ENCODE measurements at places on chromosomes 16 and 17.
A peak's percentile ranks its signal among the peaks of the same experiment; 100 is the strongest.

DNA sequence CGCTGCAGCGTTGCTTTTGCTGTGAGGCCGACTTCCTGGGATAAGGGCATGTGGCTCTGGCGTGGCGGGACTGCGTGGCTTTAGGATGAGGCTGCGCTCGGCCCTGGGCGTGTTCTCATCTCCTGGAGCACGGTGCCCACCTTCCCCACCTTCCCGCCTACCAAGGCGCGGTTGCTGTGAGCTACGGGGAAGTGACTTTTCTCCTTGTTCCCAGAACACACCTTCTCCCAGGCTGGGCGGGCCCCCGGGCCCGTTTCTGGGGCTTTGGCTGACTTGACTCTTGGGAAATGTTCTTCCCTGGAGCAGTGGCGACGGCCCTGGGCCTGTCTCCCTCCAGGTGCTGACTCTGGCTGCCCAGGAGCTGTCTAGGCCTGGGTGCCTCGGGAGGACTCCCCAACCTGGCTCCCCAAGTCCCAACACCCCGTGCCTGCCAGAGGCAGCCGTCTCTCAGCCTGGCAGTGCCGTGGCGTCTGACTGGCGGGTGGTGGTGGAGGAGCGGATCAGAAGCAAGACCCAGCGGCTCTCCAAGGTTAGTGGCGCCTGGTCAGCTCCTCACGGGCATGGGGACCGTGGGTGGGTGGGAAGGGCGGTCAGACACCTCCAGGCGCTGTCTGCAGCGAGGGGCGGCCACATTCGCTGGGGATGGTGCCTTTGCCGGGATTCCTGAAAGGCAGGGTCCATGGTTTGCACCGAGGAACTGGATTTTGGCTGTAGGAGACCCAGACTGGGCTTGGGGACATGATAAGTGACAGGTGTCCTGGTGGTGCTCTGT lies 12.1 kb downstream of the TELO2 start:
- DNase-seq, result no peak
- peaks cover 20% of the 10 kb centered on the region for H3K36me3 ChIP-seq
- no peaks in the 10 kb centered on the region for H3K27me3 ChIP-seq
- no peaks in the 10 kb centered on the region for H3K4me1 ChIP-seq

- H3K27ac ChIP-seq, result no peak overlapping the region
- no peaks in the 10 kb centered on the region for H3K27me3 ChIP-seq
- peaks cover 18% of the 10 kb centered on the region for H3K36me3 ChIP-seq
These were observed 65.0 kb downstream of the CEP95 start for GRCh38 chr17:64571746-64572145.

DNA sequence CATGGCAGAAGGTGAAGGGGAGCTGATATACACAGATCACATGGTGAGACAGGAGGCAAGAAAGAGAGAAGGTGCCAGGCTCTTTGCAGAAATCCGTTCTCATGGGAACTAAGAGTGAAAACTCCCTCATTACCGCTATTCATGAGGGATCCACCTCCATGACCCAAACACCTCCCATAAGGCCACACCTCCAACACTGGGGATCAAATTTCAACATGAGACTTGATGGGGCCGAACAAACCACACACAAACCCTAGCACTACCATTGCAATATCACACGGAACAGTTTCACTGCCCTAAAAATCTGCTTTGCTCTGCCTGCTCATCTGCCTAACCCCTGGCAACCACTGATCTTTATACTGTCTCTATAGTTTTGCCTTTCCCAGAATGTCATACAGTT lies 34.8 kb downstream of the C17orf67 start:
- no peaks in the 10 kb centered on the region for H3K27me3 ChIP-seq
- H3K36me3 ChIP-seq, result peaks cover 6% of the 10 kb centered on the region
- no peak for DNase-seq

GRCh38 chr17:48952904-48953303 lies 8.3 kb upstream of the SNF8 start:
- peaks cover 6% of the 10 kb centered on the region for H3K4me1 ChIP-seq
- no peak for DNase-seq
- H3K27me3 ChIP-seq, result peaks cover 7% of the 10 kb centered on the region
- no peak overlapping the region for H3K27ac ChIP-seq

DNA sequence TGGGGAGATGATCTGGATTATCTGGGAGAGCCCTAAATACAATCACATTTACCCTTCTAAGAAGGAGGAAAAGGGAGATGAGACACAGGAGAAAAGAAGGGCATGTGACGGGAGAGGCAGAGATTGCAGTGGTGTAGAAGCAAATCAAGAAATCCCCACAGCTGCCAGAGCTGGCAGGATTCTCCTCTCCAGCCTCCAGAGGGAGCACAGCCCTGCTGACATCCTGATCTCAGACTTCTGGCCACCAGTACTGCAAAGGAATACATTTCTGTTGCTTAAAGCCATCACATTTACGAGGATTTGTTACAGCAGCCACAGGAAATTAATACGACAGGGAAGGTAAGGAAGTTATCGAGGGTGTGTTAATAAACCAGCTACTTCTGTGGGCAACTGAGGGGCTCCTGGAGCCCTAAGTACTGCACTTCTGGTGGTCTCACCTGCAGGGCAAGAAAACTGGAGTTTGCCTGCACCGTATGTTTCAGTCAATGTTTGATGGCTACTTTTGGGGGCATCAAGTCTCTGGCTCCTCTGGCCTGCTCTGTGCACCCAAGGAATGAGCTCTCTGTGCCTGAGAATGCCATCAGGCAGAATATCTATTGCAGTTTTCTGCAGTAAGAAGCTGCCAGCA lies 22.9 kb upstream of the CDH13 start:
- no peaks in the 10 kb centered on the region for H3K4me1 ChIP-seq
- no peak for DNase-seq
- no peak overlapping the region for H3K4me3 ChIP-seq
- no peak overlapping the region for H3K27ac ChIP-seq
- H3K36me3 ChIP-seq, result no peaks in the 10 kb centered on the region

- no peaks in the 10 kb centered on the region for H3K36me3 ChIP-seq
- no peak for DNase-seq
- H3K4me3 ChIP-seq, result no peak overlapping the region
- H3K4me1 ChIP-seq, result no peaks in the 10 kb centered on the region
- no peaks in the 10 kb centered on the region for H3K27me3 ChIP-seq
These were observed 784.6 kb upstream of the EEF2KMT start for GRCh38 chr16:5882087-5882640.

- H3K4me1 ChIP-seq, result no peaks in the 10 kb centered on the region
- H3K4me3 ChIP-seq, result no peak overlapping the region
- H3K27me3 ChIP-seq, result peaks cover 2% of the 10 kb centered on the region
- H3K27ac ChIP-seq, result no peak overlapping the region
These were observed 37.9 kb downstream of the SOX8 start for GRCh38 chr16:1019231-1020090.

GRCh38 chr17:8887301-8887700 lies 19.8 kb upstream of the PIK3R6 start:
- H3K36me3 ChIP-seq, result peaks cover 54% of the 10 kb centered on the region
- DNase-seq, result no peak
- peaks cover 5% of the 10 kb centered on the region for H3K4me1 ChIP-seq
- H3K27me3 ChIP-seq, result no peaks in the 10 kb centered on the region
- no peak overlapping the region for H3K4me3 ChIP-seq
- H3K27ac ChIP-seq, result no peak overlapping the region

GRCh38 chr17:68498479-68499326 lies 13.5 kb upstream of the PRKAR1A start:
- H3K27ac ChIP-seq, result peak overlapping the region; percentile 64
- peaks cover 3% of the 10 kb centered on the region for H3K27me3 ChIP-seq
- peaks cover 5% of the 10 kb centered on the region for H3K36me3 ChIP-seq
- peak overlapping the region; percentile 12 for H3K4me3 ChIP-seq
- peaks cover 47% of the 10 kb centered on the region for H3K4me1 ChIP-seq
- DNase-seq, result no peak

DNA sequence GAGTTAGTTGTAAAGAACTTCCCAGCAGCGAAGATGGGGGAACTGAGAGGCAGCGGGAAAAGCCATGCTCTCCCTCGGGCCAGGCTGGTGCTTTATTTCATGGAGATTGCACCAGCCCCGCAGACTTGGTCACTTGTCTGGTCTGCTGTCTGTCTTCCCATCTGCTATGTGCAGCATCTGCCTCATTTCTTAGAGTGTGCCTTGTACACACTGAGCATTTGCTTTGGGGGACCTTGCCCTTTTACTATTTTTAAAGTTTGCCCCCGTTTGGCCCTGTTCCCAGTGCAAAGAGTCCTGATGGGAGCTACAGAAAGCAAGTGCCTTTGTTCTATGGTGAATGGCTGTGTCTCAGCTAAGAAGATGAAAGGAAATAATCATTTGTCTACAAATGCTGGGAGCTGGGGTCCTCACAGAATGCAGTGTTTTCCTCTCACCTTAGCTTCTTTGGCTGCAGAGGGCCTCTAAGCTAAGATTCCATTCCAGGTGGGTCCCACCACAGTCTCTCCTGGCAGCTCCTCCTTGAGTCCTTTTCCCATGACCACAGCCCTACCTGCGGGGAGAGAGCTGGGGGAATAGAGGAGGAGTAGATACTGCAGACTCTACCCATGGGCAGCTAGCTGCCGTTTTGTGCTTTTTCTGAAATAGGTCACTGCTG lies 25.1 kb upstream of the CNOT1 start:
- no peaks in the 10 kb centered on the region for H3K36me3 ChIP-seq
- DNase-seq, result no peak
- H3K4me3 ChIP-seq, result no peak overlapping the region

- H3K27ac ChIP-seq, result no peak overlapping the region
- H3K4me3 ChIP-seq, result no peak overlapping the region
- DNase-seq, result no peak
- H3K4me1 ChIP-seq, result no peaks in the 10 kb centered on the region
These were observed 4.5 kb downstream of the ADAMTS18 start for GRCh38 chr16:77430360-77430759.

- no peaks in the 10 kb centered on the region for H3K4me1 ChIP-seq
- no peaks in the 10 kb centered on the region for H3K36me3 ChIP-seq
- no peak for DNase-seq
- H3K27ac ChIP-seq, result no peak overlapping the region
These were observed 116.0 kb downstream of the SALL1 start for GRCh38 chr16:51035110-51035498.

DNA sequence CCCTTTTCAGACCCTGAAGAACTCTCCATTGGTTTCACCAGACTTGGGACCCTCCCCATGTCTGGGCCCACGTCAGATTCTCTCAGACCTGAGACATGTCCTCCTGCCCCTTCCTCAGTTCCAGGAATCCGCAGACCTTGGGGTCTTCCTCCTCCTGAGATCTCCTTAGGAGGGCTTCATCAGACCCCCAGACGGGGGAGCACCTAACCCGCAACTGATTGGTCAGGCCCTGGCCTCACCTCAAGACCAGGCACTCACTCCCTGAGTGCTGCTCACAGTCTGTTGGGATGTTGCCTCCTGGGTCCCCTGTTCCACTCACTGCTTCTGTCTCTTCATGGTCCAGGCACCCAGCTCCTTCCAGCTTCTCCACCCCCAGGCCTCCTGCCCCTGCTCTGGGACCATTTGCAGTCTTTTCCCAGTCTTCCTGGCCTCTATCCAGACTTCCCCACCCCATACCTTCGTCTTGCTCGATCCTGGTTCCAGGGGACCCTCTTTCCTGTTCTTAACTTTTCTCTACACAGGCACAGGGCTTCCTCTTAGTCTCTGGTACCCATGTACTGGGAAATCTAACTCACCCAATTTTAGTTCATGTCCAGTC lies 1.2 kb downstream of the GID4 start:
- peaks cover 12% of the 10 kb centered on the region for H3K36me3 ChIP-seq
- no peak for DNase-seq
- no peaks in the 10 kb centered on the region for H3K27me3 ChIP-seq
- peaks cover 47% of the 10 kb centered on the region for H3K4me1 ChIP-seq
- peak overlapping the region; percentile 83 for H3K4me3 ChIP-seq

DNA sequence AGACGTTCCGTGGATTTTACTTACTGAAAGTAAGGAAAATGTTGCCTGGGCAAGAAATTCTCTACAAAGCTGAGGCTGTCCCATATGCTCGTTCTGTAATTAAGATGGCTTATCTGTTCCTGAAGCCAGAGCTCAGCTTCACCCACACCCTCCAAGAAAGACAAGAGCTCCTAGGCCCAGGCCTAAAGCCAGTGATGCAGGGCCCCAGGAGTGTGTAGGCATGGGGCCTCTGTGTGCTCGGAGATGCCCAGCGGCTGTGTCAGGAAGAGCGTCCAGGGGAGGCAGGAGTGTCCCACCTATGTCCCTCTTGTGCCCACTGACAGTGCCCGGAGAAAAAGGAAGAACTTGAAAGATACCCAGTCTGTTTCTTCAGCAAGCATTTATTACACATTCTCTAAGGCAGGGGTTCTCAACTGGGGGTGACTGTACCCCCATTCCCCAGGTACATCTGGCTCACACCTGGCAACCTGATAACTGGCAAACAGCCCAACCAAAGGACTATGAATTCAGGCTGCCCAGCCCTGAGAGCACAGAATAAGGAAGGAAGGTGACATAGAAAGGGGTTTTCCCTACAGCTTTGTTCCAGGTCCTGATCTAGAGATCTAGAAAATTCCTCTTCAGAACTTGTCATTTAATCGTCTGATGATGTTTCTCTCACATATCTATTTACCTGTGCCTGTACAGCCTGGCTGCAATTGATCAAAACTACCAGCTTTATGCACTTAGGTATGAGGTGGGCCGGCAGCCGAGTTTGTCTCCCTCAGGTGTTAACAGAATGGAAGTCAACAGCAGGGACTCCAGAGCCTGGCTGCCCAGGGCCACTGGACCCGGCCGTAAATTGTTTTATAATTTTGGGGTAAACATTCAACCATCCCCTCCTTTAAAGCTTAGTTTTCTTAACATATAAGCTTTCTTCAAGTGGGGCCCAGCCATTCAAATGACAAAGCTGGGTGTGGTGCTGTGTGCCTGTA lies 12.0 kb downstream of the SNN start:
- DNase-seq, result no peak
- no peak overlapping the region for H3K4me3 ChIP-seq
- peak overlapping the region; percentile 10 for H3K27ac ChIP-seq
- H3K36me3 ChIP-seq, result peaks cover 77% of the 10 kb centered on the region
- peaks cover 70% of the 10 kb centered on the region for H3K4me1 ChIP-seq

- no peak overlapping the region for H3K4me3 ChIP-seq
- H3K36me3 ChIP-seq, result no peaks in the 10 kb centered on the region
- H3K27me3 ChIP-seq, result no peaks in the 10 kb centered on the region
- H3K27ac ChIP-seq, result no peak overlapping the region
These were observed 252.8 kb upstream of the PMFBP1 start for GRCh38 chr16:72424757-72425156.

DNA sequence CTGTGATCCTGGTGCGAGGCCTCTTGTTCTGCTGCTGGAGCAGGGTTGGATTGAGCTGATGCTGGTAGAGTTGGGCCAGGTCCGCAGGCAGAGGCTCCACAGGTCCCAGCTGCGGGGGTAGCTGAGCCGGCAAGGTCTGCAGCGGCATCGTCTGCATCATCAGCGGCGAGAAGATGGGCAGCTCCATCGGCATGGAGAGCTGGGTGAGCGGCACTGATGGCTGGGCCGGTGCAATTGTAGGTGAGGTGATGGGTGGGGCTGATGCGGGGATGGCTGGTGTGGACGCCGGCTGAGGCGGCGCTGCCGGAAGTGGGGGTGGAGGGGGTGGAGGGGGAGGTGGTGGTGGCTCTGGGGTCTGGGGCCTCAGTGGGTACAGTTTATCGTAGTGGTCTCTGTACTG lies 251.7 kb downstream of the ZFHX3 start:
- H3K27ac ChIP-seq, result no peak overlapping the region
- H3K4me3 ChIP-seq, result no peak overlapping the region
- H3K36me3 ChIP-seq, result no peaks in the 10 kb centered on the region
- DNase-seq, result no peak

GRCh38 chr17:1882836-1883235 lies 53.0 kb downstream of the RPA1 start:
- no peak overlapping the region for H3K27ac ChIP-seq
- no peak overlapping the region for H3K4me3 ChIP-seq
- H3K27me3 ChIP-seq, result no peaks in the 10 kb centered on the region
- DNase-seq, result peak; percentile 31
- peaks cover under 1% of the 10 kb centered on the region for H3K4me1 ChIP-seq

GRCh38 chr16:2959206-2959605 lies 4.9 kb upstream of the KREMEN2 start:
- H3K27ac ChIP-seq, result no peak overlapping the region
- H3K36me3 ChIP-seq, result no peaks in the 10 kb centered on the region
- no peak overlapping the region for H3K4me3 ChIP-seq
